ENCODE measurements at places on chromosomes 1 and 21.
A peak's percentile ranks its signal among the peaks of the same experiment; 100 is the strongest.

GRCh38 chr1:44536357-44537209 is 131.5 kb downstream of the RNF220 start:
- DNase-seq, result no peak

- DNase-seq, result no peak
These were observed 40.9 kb downstream of the PLXNA2 start for GRCh38 chr1:208203127-208203847.

DNA sequence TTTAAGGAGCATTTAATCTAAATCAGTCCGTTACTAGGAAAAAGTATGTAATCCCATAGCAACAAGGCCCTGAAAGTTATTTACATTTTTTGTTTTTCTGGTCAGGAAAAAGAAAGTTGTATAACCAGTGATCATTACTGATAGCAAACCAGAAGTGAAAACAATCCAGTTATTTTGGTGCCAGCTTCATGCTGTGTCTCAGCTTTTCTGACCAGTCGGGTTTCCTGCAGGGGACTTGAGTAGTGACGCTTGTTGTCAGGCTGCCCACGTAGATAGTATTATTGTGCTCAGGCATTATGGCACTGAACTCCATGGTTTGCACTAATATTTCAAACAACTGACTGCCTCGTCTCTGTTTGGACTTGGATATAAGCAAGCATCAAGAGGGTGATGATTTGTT is 55.2 kb downstream of the SASS6 start:
- DNase-seq, result no peak

GRCh38 chr1:107879346-107879745 is 85.6 kb downstream of the VAV3 start:
- no peak for DNase-seq

- no peak for DNase-seq
These were observed 176.9 kb downstream of the CTH start for GRCh38 chr1:70587872-70588366.

DNA sequence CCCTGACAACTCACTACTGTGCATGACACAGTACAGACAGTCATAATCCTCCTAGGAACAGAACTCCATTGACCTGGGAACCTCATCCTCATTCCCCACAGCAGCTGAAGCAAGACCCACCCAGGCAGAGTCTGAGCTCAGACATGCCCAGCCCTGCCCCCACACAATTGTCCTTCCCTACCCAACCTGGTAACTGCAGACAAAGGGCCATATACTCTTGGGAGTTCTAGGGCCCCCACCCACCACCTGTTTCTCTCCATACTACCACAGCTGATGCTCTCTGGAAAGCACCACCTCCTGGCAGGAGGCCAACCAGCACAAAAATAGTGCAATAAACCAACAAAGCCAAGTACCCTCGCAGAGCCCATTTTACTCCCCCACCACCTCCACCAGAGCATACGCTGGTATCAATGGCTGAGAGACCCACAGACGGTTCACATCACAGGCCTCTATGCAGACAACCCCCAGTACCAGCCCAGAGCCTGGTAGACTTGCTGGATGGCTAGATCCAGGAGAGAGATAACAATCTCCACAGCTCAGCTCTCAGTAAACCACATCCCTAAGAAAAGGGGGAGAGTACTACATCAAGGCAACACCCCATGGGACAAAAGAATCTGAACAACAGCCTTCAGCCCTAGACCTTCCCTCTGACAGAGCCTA is 159.7 kb upstream of the CXADR start:
- DNase-seq, result no peak

DNA sequence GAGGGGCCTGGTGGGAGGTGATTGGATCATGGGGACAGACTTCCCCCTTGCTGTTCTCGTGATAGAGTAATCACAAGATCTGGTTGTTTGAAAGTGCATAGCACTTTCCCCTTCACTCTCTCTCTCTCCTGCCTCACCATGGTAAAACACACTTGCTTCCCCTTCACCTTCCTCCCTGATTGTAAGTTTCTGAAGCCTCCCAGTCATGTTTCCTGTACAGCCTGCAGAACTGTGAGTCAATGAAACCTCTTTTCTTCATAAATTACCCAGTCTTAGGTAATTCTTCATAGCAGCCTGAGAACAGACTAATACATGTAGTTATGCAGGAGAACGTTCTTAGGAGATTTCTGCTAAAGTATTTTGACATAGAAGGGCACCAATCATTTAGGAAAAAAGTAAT is 59.9 kb upstream of the FBXO28 start:
- DNase-seq, result no peak

- DNase-seq, result no peak
These were observed 12.3 kb upstream of the LRRC8C start for GRCh38 chr1:89620664-89621063.

GRCh38 chr1:189216886-189217285 is 1260.8 kb downstream of the BRINP3 start:
- DNase-seq, result no peak

DNA sequence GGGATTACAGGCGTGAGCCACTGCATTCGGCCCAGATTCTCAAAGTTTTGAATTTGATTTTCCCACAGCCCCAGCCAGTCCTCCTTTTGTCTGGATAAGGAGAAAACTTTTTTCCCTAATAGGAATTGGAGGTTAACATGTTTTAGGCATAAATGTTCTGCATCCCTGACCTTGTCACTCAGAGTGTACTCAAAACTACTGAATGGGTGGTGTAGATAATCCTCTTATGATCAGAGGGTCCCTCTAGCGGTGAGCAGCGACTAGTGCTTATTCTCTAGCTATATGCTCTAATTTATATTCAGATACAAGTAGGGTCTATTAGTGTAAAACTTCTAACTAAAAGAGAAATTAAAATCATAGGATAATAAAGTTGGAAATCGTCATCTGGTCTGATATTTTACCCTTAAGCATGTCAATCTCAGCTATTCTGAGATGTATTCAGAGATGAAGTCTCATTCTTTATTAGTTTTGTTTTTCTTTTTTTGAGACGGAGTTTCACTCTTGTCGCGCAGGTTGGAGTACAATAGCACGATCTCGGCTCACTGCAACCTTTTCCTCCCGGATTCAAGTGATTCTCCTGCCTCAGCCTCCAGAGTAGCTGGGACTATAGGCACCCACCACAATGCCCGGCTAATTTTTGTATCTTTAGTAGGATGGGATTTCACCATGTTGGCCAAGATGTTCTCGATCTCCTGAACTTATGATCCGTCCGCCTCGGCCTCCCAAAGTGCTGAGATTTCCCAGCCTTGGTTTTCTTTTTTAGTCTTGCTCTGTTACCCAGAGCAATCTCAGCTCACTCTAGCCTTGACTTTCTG is 2.7 kb upstream of the PSMD4 start:
- DNase-seq, result peak; percentile 63

DNA sequence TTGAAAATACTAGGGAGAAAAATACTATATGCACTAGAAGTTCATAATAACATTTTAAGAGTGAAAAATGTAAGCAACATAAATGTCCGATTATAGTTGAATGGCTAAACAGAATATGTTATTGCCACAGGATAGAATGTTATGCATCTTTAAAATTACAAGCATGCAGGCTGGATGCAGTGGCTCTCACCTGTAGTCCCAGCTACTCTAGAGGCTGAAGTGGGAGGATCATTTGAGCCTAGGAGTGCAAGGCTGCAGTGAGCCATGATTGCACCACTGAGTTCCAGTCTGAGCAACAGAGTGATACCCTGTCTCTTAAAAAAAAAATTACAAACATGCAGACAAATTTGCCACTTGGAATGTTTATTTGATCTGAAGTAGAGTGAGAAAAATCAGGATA is 3.0 kb upstream of the BATF3 start:
- DNase-seq, result no peak

GRCh38 chr1:160416369-160416768 is 16.0 kb downstream of the VANGL2 start:
- DNase-seq, result no peak

GRCh38 chr1:19457607-19458006 is 27.7 kb downstream of the CAPZB start:
- no peak for DNase-seq

DNA sequence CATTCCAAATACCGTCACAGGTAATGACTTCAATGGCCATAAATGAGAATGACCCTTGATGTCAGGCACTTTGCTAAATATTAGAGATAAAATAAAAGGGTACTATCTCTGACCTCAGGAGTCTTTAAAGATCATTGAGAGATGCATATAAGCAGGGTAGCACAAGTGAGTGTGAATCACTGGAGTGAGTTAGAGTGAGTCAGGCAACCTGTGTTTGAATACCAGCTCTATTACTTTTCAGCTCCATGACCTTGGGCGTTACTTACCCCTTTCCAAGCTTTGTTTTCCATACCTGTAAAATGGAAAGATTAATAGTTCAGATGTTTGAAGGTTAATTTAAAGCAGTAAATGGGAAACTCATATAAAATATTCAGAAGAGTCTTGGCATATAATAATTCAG is 1058.0 kb upstream of the ADGRL4 start:
- DNase-seq, result no peak

DNA sequence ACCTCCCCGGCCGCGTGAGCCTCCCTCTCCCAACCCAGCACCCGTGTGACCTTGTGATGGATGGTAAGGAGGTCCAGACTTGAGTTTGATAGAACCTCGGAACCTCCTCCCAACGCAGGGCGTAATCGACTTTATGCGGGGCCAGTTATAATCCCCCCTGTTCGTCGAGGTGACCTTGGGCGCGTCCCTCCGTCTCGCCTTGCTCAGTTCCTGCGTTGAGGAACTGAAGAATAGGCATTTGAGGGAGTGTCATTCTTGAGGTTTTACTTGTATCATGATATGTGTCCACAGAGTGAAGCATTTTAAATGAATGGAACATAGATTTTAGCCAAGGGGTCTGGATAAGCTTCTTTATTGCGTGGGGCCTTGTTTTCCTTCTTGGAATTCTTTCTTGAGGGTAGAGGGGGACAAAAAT is 433 bp downstream of the TIMM17A start:
- DNase-seq, result no peak

GRCh38 chr21:44349847-44350772 is 3.3 kb upstream of the TRPM2 start:
- no peak for DNase-seq

GRCh38 chr21:33789697-33790096 is 125.9 kb downstream of the ATP5PO start:
- no peak for DNase-seq

GRCh38 chr1:185400052-185400451 is 83.0 kb upstream of the IVNS1ABP start:
- DNase-seq, result no peak

Measured in activated CD4-positive, alpha-beta T cell treated with anti-CD3 and anti-CD28 coated beads, Interleukin-2, amount 50 U/mL, for 1 hour (primary cell).